ENCODE measurements at places on chromosomes 11 and 22.
A peak's percentile ranks its signal among the peaks of the same experiment; 100 is the strongest.

- no peak for DNase-seq
Measured at GRCh38 chr11:71463331-71464211, 10.6 kb downstream of the NADSYN1 start.

GRCh38 chr11:68806931-68807844, 34.5 kb downstream of the CPT1A start:
- no peak for DNase-seq

- no peak for DNase-seq
Measured at GRCh38 chr11:4441515-4441914, 7.6 kb upstream of the OR52K2 start.

DNA sequence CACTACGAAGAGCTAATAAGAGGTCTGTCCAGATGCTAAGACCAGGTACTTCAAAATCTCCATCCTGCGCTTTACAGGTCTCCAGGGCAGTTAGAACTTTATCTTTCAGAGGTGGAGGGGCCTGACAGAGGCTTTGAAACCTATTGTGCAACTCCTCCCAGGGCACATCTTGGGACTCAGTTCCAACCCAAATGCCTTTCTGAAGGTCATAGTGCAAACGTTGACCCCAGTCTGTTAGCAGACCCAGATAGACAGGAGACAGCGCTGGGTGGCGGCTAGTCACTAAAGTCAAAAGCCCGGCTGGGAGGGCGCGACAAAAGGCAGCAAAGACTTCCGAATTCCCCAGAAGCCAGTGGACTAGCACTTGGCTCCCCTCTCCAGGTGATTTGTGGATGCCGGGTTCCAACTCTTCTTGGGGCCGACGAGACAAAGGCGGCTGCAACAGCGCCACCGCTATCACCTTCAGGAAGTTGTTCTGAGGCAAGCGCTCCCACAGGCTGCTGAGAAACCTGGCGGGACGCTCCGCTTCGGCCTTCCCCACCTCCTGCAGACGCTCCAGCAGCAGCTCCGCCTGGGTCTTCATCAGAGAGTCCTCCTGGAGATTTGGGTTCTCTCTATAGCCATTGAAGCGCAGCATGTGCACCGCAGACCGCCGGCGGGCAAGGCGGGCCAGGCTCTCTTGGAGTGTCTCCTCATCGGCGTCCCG, 728 bp downstream of the FANCF start:
- no peak for DNase-seq

GRCh38 chr11:126736682-126737572, 263.6 kb downstream of the KIRREL3 start:
- DNase-seq = no peak

GRCh38 chr11:77776455-77776854, 44.1 kb downstream of the RSF1 start:
- no peak for DNase-seq

GRCh38 chr11:19753451-19754106, 40.9 kb downstream of the NAV2 start:
- no peak for DNase-seq

DNA sequence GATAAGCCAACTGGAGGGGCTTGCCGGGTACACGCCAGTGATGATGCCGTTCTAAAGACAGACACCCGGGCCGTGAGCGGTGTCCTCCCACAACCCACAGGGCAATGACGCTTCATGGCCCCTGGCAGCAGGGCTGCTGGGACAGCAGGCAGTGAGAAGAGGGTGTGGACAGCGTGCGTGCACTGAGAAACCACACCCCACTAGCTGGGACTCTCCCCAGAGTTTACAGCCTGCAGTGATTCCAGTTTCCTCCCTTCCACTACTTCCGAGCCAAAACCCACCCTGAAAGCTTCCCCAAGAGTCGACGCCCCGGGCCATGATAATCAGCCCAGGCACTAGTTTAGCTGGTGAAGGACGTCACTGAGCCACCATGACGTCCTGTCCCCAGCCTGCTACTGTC, 29.2 kb downstream of the CPT1A start:
- no peak for DNase-seq

DNA sequence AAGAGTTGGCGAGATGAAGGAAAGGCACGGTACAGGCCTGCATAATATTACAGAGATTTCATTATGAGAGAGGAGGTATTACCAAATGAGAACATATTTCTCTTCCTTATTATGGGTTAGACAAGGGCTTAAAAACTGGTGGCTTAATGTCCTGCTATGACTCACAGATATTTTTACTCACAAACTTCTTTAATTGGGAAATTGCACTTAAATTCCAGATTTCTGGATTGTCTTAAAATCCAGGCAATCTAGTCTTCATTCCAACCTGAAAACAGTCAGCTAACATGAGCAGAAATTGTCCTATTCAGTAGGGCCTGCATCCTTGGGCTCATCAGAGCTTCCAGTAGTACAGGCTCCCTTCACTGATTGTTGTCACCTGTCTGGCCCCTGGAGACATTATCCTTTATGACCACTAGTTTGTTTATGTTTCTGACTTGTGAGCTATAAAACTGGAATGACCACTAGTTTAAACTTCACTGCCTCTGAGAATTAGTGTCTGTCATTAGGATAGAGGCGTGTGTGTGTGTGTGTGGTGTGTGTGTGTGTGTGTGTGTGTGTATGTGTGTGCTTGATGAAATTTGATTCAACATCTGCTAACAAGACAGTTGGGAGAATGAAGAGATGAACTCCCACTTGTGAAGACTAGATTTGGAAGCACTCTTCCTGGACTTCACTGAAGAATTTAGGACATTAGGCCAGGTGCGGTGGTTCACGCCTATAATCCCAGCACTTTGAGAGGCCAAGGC, 25.1 kb downstream of the DBX1 start:
- DNase-seq = no peak

DNA sequence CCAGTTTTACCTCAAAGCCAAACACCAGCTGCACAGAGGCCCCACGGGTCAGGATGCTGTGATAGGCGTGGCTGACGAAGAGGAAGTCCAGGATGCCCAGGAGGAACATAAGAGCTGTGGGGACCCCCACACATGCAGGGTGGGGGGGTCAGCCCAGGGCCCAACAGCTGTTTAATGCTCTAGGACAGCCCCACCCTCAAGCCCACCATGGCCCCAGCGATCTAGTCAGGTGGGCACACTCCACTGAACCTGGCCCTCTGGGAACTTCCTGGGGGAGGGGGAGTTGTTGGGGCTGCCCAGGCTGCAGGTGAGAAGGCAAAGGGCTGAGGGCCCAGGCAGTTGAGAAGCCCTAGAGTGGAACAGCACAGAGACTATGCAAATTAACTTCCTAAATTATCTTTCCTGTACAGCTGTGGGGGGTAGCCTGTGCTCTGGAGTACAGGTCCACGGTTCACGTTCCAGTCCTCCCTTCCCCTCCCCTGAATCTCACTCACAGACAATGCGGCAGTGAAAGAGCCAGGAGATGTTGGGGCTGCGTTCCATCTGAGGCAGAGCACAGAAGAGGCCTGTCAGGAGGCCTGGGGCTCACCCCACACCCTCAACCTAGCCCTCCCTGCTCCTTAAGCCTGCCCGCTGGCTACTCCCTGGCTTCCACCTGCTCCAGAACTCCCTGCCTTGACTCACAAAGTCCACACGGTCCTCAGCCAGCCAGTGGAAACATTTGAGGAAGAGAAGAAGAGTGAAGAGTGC, 1.9 kb downstream of the SYVN1 start:
- DNase-seq = no peak

GRCh38 chr11:102530558-102530957, at the start of gene MMP7:
MMP7 (minus strand) TSS chr11:102530747; CDS start chr11:102530700, 47 bp downstream.
- no peak for DNase-seq

DNA sequence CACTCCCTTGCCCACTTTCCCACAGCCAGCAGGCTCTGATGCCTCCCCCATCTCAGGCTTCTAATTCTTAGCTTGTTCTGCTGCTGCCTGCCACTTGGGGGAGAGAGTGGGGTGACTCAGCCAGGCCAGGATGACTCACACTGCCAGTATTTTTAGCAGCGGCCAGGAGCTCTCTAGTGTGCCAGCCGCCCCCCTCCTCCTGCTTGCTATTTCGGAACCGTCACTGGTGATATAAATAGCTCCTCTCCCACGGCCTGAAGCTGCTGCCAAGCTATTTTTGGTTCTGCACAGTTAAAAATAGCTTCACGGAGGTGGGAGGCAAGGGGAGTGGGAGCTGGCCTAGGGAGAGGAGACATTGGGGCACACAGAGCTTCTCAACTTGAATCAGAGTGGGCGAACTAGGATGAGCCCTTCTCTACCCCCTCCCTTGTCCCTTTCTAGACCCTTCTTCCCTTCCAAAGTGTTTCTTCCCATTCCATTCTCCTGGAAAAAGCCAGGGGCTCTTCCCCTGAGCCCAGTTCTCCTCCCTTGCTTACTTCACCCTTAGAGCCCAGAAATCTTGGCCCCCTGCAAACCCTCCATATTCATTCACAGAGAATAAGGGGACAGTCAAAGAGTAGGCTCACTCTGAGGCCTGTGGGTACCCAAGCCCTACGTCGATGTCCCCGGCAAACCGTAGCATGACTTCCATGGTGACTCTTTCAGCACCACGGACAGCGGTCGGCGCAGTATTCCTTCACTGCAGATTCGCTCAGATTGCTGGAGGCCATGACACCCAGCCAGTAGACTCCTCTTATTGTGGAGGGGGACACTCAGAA, 2.5 kb upstream of the NPAS4 start:
- peak; percentile 67 for DNase-seq

- no peak for DNase-seq
Measured at GRCh38 chr22:28052825-28053269, 133.8 kb upstream of the PITPNB start.

- no peak for DNase-seq
Measured at GRCh38 chr22:41300661-41301060, 664 bp upstream of the ZC3H7B start.

Measured in activated CD4-positive, CD25-positive, alpha-beta regulatory T cell treated with anti-CD3 and anti-CD28 coated beads, Interleukin-2, amount 50 U/mL, for 72 hours (primary cell).